Caki2 (cell line): ENCODE measurements at places on chromosomes 1 and 21. TPM values are rescaled to one million over a fixed set of nuclear protein-coding genes. Genes with fewer than 3 reads are reported as not detected.

Gene KCNA3
- not detected in 2 replicates for total RNA-seq

Gene LRRN2
- total RNA-seq: 0.64 TPM in 1 of 2 replicates, not detected in the other

- DNase-seq: peak; percentile 39
Observed at GRCh38 chr1:231584117-231584516, 42.5 kb upstream of the DISC1 start.

DNA sequence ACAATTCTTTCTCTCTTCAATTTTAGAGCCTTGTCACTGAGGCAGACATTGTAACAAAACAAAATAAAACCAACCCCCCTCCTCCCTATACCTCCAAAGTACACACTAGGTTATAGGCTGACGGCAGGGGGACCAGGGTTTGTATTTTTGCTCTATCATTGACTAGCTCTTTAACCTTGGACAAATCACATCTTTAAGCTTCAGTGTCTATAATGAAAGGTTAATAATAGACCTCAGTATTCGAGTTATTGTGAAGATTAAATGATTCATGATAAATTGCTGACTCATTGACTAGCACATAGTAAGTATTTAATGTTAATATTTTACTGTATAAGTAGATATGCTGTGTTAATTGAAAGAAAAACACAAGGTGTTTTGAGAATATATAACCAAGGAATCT, 1267.6 kb upstream of the ADGRL2 start:
- peak; percentile 75 for DNase-seq

DNA sequence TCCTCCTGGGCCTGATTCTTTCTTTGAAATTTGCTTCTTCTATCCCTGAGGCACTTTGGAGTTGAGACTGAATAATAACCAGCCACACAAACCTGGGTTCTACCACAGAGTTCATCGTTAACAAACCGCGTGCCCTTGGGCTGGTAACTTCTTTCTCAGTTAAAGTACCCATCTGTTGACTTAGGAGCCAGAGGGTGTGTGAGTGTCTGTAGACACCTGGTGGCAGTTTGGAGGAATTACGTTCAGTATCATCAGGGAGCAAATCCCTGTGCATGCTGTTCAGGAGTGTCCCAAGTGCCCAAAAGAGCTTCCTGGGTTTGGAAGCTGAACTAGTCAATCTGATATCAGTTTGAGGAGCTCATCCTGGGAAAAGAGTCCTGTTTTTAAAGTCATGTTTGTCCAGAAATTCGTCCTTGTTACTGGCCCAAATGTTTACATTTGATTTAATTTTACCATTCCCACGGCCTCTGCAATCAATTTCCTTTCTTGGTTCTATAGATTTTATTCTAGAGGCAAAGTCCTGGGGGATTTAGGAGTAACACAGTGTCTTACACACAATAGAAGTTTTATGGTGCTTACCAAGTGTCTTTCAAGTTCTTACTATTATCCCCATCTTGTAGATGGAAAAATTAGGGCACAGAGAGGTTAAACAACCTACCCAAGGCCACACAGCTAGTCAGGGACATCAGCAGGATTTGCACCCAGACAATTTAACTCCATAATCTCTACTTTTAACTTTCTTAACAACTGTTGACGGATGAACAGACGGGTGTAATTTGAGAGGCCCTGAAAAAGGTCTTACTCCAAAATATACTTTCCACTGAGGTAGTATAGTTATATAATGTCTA, 26.7 kb upstream of the RPTN start:
- peak; percentile 62 for DNase-seq

DNA sequence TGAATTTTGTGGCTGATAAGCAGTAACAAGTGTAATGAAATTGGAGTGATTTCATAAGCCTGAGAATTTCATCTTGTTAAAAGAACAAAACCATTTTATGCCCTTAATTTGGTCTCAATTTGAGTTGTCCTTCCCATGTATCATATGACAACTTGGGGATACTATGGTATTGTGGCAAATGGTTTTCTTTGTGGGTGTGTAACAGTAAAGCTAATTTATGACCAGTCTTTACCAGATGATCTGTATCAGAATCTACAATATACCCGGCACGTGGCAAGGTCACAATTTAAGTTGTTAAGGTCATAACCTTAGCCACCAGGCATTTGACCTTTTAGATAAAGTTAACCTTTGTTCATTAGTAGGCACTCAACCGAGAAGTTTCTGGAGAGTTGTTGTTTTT, 9.1 kb downstream of the NFIA start:
- DNase-seq: no peak

DNA sequence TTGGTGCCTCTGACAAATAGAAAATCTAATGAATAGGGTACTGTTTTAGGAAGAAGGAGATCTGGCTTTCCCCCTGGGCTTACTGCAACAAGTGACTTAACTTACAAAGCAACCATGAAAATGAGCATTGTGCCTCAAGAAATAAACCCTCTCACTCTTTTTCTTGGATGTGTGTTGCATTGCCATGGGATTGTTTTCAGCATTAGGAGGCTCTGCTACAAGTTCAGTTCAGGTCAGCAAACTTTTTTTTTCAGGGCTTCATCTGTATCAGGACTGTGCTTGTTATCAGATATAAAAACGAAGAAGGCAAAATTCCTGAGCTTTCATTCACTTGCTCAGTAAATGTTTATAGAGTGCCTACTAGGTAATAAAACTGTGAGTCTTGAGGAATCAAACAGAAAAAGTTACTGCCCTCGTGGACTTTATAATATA, 37.8 kb upstream of the DOCK7 start:
- no peak for DNase-seq

DNA sequence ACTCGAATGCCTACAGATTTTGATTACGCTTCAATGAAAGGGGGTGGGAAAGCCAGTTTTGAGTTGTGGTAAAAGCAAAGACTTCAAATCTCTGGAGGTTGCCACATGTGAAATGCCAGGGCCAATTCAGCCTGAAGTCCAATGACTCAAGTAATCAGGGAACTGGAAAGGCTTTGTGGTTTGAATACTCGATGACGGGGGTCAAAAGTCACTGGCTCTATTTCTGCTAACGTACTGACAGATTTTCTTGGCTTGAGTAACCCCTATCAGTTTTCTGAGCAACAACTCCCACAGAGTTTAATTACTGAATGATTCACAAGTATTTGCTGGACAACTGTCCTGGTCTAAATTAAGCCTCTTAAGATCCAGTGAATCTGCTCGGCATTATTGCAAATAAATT, 152.2 kb downstream of the SIPA1L2 start:
- peak; percentile 87 for DNase-seq

Gene WNT9A
- total RNA-seq: 1.1 and 2.7 TPM in 2 replicates

- DNase-seq: no peak
Observed at GRCh38 chr1:98099501-98099900, 178.7 kb upstream of the DPYD start.

- DNase-seq: no peak
Observed at GRCh38 chr21:29477941-29478340, 179.2 kb downstream of the BACH1 start.

- no peak for DNase-seq
Observed at GRCh38 chr1:2018217-2019171, 651 bp upstream of the GABRD start.

Gene AMIGO1
- 0.51 and 3.4 TPM in 2 replicates for total RNA-seq

Gene TINAGL1
- 706 and 710 TPM in 2 replicates for total RNA-seq

GRCh38 chr1:145926686-145927062, 610 bp downstream of the RBM8A start:
- no peak for DNase-seq

GRCh38 chr21:29217818-29218291, 80.9 kb upstream of the BACH1 start:
- DNase-seq: no peak

DNA sequence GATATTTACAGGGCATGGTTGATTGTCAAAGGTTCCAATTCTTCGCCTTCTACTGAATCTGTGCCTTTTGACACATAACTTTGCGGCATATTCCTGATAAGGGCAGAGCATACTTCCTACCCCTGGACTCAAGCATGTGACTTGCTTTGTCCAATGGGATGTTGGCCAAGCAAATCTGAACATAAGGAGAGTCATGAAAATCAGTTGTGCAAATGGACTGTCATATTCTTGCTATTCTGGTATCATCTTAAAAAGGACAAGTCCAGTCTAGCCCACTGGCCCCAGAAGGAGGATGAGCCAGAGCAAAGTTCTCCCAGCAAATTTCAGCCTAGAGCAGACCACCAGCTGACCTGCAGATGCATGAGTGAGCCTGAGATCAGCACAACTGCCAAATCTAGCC, 41.0 kb upstream of the MUTYH start:
- DNase-seq: no peak

DNA sequence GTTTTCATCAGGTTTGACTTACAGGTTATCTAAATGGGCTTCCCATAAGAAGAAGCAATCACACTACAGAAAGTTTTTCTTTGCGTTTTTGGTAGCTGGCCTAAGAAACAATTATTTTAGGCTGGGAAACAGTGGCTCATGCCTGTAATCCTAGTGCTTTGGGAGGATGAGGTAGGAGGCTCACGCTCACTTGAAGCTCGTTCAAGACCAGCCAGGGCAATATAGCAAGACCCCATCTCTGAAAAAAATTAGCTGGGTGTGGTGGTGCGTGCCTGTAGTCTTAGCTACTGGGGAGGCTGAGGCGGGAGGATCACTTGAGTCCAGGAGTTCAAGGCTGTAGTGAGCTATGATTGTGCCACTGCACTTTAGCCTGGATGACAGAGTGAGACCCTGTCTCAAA, 1.6 kb upstream of the REN start:
- DNase-seq: no peak

Gene CYP2J2
- total RNA-seq: 0.20 and 4.5 TPM in 2 replicates

DNA sequence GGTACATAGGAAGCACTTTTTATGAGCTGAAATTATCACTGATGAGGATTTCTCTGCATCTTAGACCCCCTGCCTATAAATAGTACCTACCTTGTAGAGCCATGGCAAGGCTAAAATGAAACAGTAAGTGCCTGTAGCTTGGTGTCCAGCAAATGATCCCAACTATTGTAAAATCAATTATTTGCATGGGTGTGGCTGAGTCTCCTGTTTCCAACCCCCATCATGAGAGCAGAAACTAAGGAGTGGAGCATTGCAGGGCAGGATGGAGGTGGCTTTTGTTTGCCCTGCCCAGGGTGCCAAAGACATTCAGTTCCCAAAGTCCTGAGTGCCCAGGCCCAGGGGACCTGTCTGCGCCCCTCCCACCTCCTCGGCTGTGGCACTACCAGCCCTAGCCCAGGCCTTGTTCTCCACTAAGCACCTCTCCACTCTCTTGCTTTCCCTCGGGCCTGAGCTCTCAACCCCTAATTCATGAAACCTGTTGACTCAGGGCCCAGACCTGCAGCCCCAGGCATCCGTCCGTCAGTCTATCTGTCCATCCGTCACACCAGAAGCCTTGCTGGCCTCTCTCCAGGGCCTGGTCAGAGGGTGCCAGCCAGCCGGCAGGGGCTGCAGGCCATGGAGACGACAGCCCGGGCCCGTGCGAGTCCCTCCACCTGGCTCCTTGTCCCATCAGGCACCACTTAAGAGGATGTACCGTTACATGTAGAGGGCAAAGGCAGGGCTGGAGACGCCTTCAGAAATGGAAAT, 39.6 kb downstream of the PAX7 start:
- DNase-seq: no peak

DNA sequence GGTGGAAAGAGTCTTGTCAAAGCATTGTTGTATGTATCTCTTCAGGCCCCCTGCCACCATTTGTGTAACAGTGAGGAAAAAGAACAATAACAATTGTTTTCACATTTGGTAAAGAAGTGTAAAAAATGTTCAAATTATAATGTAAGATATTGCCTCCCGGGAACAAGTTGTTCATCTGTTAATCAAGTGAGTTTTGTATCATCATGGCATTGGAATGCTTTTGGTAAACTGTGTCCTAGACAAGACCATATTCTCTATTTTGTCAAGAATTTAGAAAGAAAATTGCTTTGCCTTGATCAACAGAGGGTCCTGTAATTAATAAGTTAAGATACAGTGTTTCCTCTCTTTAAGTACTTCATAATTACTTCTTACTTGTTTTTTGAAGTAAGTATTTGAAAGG, 692.0 kb upstream of the NR5A2 start:
- no peak for DNase-seq

DNA sequence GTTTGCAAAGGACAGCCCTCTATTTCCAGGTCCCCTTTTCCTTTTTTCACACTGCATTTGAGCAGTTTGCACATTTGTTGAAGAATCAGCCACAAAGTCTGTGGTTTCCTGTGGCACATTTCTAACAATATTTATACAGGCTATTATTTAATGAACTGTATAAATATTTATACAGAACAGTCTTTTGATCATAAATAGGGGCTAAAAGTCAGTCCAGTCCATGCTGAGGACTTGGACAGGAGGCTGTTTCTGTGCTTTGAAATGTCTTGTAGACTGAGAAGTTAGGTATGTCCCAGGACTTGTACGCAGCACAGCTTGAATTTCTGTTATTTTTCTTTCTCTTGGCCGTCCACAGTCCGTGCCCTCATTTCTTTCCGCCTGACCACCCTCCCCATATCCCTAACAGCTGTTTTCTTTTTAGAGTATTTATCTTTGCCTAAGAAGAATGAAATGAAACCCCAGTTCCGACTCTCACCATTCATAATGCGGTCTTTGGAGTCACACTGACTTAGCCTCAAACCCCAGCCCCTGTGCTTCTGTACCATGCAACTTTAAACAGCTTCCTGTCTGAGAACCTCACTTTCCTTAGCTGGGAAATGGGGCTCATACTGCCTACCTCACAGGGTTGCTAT, 19.7 kb downstream of the FGGY start:
- DNase-seq: no peak

DNA sequence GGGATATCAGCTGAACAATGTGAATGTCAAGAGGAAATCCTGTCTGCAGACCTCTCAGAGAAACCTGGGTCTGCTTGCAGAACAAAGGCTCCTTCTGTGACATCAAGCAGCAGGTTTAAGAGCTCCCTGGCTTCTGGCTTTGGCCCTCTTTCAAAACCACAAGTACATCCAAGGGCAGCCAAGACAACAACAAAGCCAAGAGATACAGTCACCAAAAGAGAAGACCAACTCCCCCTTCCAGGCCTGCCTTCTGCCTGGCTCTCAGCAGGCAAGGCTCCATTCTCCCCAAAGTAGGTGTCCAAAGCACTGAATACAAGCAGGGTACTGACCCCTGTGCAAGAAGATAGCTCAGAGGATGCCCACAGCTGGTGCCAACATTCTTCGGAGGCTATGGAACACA, 11.5 kb downstream of the BCAR3 start:
- DNase-seq: peak; percentile 57

DNA sequence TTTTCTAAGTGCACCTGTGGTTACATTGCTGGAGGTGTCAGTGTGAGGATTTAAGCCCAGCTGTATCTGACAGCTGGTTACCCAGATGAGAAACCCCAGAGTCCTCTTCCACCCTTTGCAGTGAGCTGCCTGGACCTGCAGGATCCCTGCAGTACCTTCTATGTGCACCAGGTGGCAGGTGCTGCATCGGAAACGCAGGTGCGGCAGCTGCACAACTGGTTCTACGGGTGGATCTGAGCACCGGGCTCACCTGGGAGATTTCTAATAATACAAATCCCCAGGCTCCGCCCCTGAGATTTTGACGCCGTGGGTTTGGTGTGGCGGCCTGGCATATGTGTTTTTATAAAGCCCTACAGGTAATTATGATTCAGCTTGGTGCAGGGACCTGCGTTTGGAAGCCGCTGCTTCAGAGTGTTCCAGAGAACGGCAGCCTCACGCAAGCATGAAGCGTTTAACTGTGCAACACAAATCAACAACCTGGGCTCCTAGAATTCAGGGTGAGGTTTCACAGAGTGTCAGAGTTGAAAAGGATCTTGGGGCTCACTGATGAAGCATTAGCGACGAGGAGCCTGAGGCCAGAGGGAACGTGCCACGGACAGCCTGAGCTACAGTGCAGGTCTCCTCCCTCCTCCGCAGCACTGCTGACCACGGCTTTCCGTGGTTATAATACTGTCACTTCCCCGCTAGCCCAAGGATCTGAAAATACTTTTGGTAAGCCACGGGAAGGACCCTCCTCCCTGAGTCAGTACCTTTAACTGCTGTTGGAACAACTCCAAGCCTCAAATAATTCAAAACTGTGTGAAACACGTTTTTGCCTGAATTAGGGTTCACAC, 96.7 kb upstream of the TRABD2B start:
- peak; percentile 52 for DNase-seq

GRCh38 chr1:71094913-71095312, 14.1 kb upstream of the ZRANB2 start:
- no peak for DNase-seq
